ENCODE measurements at places on chromosomes 11 and 22.

DNA sequence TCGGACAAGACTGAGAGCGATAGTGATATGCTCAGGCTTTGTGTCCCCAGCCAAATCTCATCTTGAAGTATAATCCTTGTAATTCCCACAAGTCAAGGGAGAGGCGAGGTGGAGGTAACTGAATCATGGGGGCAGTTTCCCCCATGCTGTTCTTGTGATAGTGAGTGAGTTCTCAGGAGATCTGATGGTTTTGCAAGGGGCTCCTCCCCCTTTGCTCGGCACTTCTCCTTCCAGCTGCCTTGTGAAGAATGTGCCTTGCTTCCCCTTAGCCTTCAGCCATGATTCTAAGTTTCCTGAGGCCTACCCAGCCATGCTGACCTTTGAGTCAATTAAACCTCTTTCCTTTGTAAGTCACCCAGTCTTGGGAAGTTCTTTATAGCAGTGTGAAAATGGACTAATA is 7.5 kb upstream of the FOLR2 start:
- no peak for DNase-seq

DNA sequence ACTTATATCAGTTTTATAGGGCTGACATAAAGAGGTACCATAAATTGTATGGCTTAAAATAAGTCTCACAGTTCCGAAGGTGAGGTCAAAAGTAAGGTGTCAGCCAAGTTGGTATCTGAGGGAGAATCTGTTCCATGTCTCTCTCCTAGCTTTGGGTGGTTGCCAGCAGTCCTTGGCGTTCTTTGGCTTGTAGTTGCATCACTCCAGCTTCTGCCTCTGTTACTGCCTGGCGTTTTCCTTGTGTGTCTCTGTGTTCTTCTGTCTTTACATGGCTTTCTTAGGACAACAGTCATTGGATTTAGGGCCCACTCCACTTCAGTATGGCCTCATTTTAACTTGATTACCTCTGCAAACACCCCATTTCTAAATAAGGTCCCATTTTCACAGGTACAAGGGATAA is 16.7 kb downstream of the MMP7 start:
- no peak for DNase-seq

DNA sequence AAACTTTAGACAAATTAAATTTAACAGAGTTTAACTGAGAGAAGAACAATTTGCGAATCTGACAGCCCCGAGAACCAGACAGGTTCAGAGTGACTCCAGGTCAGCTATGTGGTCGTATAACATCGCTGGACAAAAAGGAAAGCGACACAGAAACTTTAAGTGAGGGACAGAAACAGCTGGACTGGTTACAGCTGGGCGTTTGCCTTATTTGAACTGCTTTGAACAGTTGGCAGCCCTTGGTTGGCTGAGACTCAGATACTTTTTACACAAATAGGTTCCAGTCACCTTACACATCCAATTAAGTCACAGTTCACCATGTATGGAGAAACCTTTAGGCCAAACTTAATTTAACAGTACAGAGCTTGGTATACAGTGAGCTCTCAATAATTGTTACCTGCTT is 436.9 kb downstream of the GUCY1A2 start:
- no peak for DNase-seq

DNA sequence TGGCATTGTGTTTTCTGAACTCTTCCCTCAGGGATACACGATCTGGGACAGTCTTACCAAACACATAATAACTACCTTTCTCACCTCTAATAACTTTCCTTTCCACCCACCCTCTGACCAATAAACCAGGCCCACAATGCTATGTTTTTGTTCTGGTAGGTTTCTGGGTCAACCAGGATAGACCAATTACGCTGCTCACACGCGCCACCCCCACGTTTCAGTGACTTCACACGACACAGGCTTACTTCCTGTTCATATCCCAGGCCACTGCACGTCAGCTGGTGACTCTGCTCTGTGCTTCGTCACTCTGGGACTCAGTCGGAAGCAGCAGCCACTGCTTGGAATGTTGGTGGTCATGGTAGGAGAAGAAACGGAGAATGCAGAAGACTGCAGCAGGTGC is 2.5 kb downstream of the KRTAP5-4 start:
- DNase-seq = no peak

- no peak for DNase-seq
Measured at GRCh38 chr11:36449561-36450096, 60.4 kb downstream of the TRAF6 start.

DNA sequence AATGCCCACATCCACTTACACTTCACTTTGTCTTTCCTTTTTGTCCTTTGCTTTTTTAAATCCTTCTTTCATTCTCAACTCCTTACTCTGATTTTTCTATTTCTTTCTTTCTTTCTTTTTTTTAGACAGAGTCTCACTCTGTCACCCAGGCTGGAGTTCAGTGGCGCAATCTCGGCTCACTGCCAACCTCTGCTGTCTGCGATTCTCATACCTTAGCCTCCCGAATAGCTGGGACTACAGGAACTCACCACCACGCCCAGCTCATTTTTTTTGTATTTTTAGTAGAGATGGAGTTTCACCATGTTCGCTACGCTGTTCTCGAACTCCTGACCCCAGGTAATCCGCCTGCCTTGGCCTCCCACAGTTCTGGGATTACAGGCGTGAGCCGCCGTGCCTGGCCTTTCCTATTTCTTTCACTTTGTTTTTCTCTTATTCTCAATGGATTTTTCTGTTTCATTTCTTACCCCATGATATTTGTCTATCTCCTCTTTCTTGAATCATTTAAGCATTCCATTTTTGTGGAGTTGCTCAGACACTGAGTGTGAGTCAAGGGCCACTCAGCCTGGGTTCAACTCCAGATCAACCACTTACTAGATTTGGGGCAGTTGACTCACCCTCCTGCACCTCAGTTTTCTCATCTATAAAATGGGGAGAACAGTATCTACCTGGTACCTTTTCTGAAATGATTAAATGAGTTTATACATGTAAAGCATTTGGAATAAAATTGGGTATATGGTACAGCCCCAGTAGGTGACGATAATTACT is 7.6 kb downstream of the KCNJ5 start:
- no peak for DNase-seq

DNA sequence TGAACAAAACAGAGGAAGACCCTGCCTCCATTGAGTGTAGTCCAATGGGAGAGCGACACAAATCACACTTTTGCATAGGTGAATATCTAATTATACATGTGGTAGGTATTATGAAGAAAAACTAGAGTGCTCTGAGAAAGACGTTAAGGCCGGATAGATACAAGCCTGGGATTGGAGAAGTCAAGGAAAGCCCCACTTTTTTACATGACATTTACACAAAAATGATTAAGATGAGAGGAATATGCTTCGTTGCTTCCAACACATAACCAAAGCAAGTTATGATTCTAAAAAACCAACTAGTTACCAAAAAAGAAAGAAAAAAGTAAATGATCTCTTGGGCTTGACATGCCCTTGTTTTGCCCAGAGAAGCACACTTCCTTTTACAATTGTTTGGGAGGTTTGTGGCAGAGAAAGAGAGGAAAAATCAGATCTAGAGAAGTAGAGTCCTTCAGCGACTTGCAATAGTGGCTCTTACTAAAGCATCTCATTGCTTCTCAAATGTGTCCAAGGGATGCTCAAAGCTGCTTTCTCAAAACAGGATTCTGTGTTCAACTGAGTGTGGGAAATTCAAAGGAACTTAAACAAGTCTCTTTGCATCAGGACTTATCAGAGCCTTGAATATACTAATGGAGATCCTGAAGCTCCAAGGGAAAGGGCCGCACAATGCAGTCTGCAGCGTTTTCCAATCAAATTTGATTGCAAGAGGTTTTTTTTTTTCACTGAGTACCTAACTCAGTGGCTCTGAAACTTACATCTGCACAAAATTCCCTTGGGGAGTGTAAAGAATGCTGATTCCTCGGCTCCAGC is 38.8 kb downstream of the FLI1 start:
- no peak for DNase-seq

GRCh38 chr11:116192509-116193210 is 580.1 kb downstream of the BUD13 start:
- DNase-seq = no peak

DNA sequence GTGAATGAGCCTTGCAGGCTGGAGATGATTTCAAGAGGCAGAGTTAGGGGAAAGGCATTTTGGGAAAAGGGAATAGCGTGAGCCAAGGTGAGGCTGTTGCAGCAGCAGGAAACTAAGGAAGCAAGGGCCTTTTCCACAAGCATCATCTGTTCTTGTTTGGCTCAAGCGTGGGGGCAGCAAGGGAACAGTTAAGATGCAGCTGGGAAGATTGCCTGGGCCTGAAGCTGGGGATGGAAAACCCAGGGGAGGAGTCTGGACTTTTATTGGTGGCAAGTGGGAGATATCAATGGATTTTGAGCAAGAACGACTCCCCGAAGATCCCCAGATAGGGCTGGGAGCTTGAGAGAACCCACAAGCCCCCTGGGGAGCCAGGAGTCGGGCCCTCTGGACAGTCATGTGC is 27.3 kb upstream of the PICK1 start:
- DNase-seq = no peak

- no peak for DNase-seq
Measured at GRCh38 chr11:131924001-131924400, 553.6 kb downstream of the NTM start.

- no peak for DNase-seq
Measured at GRCh38 chr11:2944530-2944929, 15.3 kb upstream of the PHLDA2 start.

GRCh38 chr22:20418211-20418788 is 19.3 kb downstream of the SCARF2 start:
- DNase-seq = peak; percentile 28

- DNase-seq = no peak
Measured at GRCh38 chr11:93560199-93560932, 17.2 kb upstream of the SMCO4 start.

DNA sequence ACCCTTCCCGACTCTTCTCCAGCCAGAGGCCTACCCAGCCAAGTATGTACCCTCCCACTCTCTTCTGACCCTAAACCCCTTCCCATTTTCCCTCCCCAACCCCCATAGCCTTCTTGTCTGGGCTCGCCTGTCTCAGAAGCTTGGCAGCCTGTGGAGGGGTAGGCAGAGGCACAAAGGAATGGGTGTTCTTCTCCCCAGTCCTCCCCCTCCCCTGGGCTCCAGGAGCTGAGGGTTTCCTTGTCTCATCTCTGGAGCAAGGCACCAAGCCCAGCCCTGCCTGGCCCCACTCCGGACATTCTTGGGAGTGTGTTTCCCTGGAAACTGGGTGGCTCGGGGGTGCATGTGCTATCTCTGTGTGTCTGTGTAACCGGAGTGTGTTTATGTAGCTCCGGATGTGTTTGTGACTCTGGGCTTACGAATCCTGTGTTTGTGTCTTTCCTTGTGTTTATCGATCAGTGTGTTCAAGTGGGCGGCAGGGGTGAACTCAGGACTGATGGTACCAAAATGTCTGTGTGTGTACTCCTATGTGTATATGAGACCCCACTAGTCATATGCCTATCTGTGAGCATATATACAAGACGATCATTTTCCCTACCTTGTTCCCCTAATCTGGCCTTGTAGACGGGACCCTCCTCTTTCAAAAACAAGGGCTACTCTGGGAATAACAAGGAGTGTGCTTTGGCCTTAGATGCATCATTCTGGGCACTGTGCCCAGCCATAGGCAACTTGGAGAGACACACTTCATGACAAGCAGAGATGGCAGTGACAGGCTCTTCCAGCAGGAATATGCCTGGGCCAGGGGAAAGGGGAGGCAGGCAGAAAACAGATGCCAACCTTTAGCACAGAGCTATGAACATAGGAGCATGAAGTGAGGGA is 10.9 kb downstream of the PHLDB1 start:
- DNase-seq = no peak

- no peak for DNase-seq
Measured at GRCh38 chr11:118892514-118892913, 8.8 kb downstream of the CXCR5 start.

- DNase-seq = no peak
Measured at GRCh38 chr22:31538815-31539214, 42.5 kb downstream of the SFI1 start.

DNA sequence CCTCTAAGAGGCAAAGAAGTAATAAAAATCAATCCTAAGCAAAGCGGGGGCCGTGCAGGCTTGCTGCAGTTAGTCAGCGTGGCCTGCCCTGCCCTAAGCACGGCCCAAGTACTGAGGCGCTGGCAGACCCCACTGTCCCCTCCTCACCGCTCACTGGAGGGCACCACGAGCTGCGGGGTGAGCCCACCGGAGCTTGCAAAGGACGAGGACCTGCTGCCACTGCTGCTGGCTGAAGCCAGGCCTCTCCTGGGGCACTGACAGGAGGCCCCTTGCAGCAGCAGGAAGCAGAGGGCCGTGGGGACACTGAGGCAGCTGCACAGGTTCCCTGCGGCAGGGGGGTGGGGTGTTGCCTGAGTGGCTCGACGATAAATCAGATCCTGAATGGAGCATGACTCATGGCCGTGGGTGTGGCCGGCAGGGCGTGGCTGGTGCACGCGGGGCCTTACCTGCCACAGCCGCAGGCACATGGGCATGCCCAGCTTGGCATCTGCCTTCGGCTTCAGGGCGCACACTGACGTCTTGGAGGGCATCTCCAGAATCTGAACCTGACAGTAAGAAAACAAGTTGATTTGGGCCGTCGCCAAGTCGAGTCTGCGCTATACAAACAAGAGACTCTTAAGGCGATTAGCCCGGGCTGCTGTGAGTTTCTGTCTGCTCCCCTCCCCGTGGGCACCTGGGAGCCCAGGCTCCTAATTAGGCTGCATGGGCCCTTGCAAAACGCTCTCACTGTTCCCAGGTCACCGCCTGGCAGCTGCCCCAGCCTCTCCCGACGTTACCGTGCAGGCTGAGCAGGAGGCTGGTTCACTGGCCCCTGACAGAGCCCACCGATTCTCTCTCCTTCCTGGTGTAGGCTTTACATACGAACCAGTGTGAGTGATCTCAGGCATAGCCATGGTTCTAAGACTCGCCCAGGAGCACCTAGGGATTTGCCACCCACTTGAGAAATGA is 45.9 kb downstream of the TBX1 start:
- DNase-seq = no peak

- no peak for DNase-seq
Measured at GRCh38 chr11:104653407-104653806, 244.9 kb downstream of the CASP12 start.

DNA sequence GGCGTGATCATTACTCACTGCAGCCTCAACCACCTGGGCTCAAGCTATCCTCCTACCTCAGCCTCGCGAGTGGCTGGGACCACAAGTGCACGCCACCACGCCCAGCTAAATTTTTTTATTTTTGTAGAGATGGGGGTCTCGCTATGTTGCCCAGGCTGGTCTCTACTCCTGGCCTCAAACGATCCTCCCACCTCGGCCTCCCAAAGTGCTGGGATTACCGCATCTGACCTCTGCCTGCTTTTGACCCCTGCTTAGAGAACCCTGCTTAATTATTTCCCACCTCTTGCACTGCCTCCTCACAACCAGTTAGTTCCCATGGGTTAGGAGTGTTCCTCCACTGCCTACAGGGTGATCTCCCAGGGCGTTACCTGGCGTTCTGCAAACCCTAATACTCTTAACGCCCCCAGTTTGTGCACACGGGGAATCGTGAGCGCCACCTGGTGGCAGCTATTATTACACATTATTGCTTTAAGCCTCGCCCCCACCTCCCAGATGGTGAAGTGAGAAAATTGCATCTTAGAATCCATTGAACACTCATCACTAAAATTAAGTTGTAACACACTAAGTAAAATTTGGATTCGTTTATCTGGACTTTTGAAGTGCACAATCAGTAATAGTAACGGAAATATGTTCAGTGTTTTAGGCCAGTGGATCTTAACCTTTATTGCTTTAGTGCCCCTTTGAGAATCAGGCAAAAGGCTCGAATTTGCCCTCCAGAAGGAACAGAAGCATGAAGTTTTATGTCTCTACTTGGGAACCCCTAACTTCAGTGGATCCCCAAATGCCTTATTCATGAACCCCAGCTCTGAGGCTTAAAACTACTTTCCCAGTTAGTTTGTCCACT is 61.4 kb upstream of the ASPHD2 start:
- peak; percentile 35 for DNase-seq

GRCh38 chr11:7347611-7348431 is 96.1 kb downstream of the SYT9 start:
- no peak for DNase-seq
